Stimulated activated CD4-positive, alpha-beta T cell treated with anti-CD3 and anti-CD28 coated beads, TNF-alpha, amount 100 ng/mL, for 4 hours (primary cell): ENCODE measurements at places on chromosomes 11 and 22.

- DNase-seq = no peak
These were observed 110.8 kb downstream of the MORC2 start for GRCh38 chr22:30857791-30858190.

- DNase-seq = no peak
These were observed 48.6 kb upstream of the TMEM45B start for GRCh38 chr11:129766898-129767604.

- DNase-seq = no peak
These were observed 19.6 kb downstream of the GDPD5 start for GRCh38 chr11:75505916-75506692.

DNA sequence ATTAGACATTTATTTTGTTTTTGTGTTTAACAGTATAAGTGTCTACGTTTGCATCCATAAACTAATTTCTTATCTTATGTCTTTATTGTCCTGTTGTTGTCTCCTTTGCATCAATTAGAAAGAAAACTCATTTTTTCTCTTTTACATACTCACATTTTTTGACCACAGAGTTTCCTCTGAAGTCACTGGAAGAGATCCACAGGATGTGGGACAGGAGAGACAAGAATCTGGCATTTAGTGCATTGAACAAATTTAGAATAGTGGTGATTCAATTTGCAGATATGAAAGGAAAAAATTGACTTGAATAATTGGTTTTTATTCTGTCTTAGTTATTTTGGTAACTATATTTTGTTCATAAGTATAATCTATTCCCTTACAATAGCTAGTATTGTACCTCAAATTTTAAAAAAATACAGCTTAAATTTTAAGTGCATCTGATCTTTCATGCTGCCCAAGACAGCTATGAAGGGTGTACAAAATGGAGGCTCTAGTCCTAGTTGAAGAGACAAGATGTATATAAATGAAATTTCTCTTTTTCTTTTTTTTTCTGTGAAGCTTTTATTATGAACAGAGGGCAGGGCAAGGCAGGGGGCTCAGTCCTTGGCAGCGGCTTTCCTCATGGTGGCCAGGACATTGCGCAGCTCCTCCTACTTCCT, 24.4 kb downstream of the HORMAD2 start:
- no peak for DNase-seq

DNA sequence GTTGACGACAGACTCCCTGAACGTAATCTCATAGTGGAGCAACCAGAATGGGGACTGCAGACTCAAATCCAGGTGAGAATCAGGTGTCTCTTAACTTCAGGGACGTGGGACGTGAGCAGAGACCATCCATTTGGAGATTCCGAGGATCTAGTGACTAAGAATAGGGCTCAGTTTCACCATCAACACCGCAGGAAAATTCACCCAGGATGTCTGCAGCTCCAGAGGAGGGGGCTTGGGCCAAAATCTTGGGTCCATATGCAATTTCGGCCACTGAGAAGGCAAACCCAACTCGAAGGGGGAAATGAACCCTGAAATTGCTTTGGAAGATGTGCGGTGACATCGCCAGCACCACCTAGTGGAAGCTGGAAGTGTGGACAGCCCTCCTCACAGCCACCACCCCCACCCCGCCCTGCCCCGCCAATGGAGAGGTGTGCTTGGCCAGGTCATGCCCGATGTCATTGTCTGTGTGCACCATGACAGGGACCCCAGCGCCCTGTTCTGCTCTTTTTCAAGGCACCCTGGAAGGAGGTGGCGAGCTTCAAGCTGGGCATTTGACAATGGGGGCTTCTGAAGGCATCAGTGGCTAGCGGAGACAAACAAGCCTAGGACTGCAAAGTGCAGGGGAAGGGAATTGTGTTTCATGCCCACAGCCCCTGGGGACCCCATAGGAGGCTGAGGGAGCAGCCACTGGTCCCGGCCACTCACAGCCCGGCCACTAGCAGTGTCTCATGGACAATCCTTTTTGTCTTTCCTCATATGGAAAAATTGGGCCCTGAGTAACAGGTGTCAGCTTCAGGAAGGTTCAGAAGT, 24.8 kb downstream of the APOL1 start:
- DNase-seq = peak; percentile 34

- no peak for DNase-seq
These were observed 38.8 kb downstream of the PTPRJ start for GRCh38 chr11:48019217-48019584.

GRCh38 chr11:36105743-36106581, 162.1 kb downstream of the LDLRAD3 start:
- DNase-seq = no peak

DNA sequence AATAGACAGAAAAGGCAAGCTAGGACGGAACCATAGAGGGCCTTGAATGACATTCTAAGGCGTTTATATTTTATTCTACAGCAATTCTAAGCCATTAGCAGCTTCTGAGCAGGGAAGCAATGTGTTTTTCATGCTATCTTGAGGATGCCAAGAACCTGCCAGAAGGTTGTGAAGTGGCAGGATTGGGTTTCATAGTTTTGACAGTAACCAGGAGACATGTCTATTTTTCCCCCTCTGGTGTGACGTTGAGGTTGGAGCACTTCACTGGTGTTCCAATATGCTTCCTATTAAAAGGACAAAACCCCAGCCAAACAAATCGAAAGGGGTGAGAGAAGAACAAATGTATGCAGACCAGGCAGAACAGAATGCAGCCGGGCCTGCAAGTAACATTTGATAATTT, 148.2 kb downstream of the SPATA19 start:
- no peak for DNase-seq

- no peak for DNase-seq
These were observed 702 bp downstream of the SYN3 start for GRCh38 chr22:33057363-33057995.

DNA sequence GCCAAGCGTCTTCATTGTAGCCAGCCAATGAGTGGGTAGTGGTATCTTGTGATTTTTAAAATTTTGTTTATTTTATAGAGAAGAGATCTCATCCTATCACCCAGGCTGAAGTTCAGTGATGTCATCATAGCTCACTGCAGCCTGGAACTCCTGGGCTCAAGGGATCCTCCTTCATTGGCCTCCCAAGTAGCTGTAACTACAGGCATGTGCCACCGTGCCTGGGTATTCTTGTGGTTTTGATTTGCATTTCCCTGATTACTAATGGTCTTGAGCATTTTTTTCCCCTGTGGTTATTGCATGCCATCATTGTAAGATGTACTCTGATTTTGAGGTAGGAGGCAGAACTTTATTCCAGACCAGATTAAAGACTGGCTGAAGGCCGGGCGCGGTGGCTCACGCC, 2.4 kb upstream of the DENND6B start:
- DNase-seq = no peak

DNA sequence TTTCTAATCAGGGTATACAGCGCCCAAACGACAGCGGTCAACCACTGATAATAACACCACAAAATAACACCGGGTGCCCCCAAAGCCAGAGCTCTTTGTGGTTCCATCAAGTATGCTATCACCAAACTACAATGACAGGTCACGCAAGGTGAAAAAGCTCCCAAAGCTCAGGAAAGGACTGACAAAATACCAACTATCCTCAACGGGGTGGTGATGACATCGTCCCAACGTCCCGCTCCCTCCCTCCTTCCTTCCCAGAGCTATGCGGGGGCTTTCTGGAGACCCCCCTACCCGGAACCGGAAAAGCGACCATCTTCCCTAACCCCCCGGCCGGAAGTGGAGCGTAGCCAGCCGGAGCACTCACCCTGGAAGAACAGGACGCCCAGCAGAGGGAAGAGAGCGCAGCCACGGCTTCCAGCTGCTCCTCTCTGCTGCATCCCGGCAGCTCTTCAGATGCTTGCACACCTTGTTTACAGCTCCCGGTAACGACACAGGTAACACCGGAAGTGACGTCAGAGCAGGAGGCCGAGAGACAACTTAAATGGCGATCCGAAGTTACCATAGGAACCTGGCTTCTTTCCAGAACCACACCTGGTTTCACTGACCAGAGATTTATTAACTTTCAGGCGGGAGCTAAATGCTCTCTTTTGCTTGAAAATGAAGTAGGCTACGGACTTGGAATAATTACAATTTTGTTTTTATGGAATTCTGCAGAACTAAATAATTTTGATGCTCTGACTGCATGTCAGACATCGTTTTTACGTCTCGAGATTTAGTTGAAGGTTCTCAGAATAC, at the start of gene MPZL3:
Gene MPZL3, minus strand, starts transcription at position 508 of the 795 bp plus-strand sequence. Its CDS starts 71 bp downstream, at position 437.
- DNase-seq = peak; percentile 55

DNA sequence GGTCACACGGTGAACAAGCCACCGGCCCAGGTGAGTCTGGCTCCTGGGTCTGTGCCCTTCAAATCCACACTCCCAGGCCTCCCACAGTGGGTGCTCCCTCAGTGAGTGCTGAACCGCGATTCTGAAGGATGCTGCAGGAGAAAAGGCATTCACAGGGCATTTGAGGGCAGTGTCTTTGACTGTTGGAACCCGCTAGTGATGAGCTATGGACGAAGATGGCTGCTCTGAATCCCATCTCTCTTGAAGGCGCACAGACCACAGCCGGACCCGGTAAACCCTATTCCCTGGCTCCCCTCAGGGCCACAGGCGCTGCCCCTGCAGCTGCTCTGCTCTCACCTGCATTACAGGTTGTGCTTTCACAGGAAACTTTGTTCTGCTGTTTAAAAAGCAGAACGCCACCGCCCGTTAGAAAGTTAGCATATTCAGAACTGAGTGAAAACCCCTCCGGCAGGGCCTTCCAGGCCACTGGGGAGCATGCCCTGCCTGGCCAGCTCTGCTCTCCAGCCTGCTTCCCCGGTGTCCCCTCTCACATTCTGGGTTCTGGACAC, 3.2 kb downstream of the LRRC32 start:
- no peak for DNase-seq

DNA sequence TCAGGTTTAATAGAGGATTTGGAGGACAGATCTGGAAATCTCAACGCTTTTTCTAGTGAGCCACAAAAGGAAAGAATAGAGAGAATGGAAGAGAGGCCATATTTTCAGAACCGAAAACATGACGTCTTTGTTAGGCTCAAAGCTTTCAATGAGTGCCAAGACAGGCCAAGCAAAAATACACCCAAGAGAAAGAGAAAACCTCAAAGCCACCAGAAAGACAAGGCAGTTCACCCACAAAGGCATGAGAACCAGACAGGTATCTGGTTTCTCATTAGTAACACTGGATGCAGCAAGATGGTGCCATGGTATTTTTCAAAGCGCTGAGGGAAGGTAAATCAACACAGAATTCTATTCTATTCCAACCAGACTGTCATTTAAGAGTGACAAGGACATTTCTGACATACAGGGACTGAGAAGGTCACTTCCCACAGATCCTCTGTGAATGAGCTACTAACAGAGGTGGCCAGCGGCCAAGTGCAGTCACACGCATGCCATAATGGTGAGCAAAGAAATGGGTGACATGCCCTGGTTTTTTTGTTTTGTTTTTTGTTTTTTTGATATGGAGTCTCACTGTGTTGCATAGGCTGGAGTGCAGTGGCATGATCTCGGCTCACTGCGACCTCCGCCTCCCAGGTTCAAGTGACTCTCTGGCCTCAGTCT, 41.9 kb downstream of the TOLLIP start:
- no peak for DNase-seq

DNA sequence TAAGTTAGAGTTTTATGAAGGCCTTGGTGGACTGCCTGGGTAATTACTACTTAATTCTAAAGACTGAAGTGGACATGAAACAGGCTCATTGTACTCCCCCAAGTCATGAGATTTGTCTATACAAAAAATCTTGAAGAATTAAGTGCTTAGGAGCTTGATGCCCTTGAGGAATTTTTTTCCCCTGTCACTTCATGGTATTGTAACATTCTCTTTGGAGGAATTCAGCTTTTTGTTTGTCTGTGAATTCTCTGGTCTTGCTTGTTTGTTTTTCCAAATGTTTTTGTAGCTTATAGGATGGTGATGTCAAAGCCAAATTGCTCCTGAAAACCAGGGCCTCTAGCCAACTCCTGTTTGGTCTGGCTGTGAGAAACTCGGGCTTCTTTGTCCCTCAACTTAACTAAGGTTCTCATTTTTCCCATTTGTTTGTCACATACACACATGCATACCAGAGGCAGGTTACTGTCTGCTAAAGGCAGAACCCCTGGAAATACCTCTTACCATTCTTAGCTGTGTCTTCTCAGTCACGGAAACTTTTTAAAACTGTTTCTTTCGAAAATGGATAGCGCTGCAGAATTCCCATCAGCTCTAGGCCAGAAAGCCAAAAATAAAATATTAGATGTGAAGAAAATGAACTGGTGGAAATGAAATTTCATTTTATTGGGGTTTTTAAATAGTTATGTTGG, 66.9 kb downstream of the AMOTL1 start:
- no peak for DNase-seq

DNA sequence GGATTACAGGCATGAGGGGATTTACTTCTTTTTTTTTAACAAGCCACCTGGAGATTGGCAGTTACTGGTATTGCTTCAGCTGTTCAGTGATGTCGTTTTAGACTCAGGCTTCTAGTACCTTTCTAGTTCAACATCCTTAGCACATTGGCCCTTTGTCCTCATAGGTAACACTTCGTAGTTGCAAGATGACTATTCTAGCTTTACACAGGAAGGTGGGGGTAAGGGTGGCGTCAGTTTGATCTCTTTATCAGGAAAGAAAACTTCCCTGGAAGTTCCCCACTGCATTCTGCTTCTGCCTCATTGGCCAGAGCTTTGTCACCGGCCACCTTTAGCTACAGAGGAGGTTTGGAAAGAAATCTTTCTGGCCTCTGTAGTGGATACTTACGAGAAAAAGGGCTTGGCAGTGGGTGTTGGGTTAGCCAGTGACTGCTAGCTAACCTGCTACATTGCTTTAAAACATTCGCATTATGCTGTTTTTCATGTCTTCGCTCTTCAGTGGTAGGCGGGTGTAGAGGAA, 40.7 kb downstream of the SFI1 start:
- no peak for DNase-seq

- DNase-seq = no peak
These were observed 121.7 kb upstream of the CRYBB3 start for GRCh38 chr22:25077964-25078363.

DNA sequence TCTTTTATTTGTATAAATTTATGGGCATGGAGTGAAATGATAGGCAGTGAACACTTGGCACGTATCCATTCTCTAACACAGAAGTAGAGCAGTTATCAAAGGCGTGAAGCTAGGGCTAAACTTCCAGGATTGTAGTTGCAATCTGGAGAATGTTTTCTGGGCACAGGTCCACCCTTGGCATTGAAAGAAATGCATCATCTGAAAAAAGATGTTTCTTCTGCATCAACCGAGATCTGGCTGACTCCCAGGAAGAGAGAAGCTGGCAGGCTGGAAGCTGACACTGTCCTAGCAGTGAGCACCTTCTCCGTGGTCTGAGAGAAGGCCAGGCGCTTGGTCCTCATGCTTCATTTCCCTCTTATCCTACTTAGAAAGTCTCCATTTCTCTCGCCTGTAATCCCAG, 600.0 kb downstream of the BRD1 start:
- no peak for DNase-seq

GRCh38 chr11:17552392-17553248, 5.6 kb downstream of the OTOG start:
- DNase-seq = no peak

GRCh38 chr22:40472051-40472450, 101.7 kb downstream of the SGSM3 start:
- no peak for DNase-seq
